ENCODE measurements at places on chromosomes 13 and 19.

DNA sequence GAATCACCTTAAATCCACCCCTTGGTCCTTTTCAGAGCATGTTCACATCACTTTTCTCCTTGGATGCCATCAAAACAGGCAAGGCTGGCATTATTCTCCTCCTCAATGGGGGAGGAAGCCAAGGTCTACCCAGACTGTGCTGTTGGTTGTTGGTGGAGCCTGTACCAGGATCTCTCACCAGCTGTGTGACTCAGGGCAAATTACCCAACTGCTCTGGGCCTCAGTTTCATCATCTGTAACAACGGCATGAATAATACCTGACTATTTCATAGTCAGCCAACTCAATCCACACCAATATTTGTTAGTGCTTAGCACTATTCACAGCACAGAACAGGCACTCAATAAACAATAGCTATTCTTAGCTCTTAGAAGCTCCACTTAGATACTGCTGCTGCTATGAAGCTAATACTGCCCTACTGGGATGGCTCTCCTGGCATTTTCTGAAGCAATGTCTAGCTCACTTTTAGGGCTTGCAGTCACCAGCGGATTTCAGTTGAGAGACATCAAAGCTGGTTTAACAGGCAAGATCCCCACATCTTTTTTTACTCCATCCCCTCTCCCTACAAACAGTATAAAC, 116.9 kb downstream of the CCNA1 start:
- DNase-seq, result no peak

- no peak for DNase-seq
Observed at GRCh38 chr13:99484473-99484872, 16.8 kb upstream of the TM9SF2 start.

- no peak for DNase-seq
Observed at GRCh38 chr13:73412933-73413332, 354.1 kb downstream of the KLF5 start.

GRCh38 chr19:47086280-47086679, 27.3 kb downstream of the ZC3H4 start:
- no peak for DNase-seq

DNA sequence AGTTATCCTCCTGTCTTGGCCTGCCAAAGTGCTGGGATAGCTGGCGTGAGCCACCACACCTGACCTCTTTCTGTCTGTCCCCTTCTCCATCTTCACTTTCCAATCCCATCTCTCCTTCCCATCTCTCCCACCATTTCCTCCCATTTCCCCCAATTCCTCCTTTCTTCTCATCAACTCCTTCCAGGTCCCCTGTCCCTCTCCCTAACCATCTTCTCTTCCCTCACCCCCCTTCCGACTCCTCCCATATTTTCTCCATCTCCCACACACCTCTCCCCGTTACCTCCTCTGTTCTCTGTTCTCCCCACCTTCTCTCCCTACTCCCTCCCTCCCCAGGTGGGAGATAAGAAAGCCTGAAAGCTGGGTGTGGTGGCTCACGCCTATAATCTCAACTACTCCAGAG, 40.6 kb downstream of the KEAP1 start:
- DNase-seq, result no peak

- no peak for DNase-seq
Observed at GRCh38 chr13:18714889-18715288, 466.7 kb downstream of the TUBA3C start.

GRCh38 chr13:45928843-45929242, 77.3 kb upstream of the SIAH3 start:
- no peak for DNase-seq

DNA sequence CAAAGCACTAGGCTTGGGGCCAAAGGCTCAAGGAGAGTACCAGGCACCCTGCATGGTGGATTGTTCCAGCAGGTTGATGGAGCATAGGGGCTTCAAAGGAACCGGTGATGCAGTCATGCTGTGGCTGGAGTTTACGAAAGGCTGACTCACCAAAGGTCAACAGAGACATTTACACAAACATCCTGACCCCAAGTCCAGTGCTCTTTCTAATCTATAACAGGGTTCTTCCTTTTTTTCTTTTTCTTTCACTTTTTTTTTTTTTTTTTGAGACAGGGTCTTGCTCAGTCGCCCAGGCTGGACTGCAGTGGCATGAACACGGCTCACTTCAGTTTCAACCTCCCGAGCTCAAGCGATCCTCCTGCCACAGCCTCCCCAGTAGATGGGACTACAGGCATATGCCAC, 35.6 kb upstream of the TPTE2 start:
- DNase-seq, result no peak

DNA sequence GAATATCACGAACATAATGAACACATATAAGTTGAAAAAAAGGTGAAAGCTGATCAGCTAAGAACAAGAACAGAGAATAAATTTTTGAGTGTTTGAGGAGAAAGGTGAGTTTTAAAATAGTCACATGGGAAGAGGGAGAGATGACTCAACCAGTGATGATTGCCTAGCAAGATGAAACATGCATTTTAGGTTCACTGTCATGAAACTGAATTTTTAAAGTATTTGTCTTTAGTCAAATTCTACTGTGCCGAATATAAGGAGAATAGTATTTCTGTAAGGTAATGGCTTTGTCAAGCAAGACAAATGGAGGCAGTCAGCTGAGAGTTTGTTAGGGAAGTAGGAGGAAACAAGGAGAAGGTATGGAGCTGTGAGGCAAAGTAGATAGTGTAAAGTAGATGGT, 2557.4 kb downstream of the PCDH9 start:
- no peak for DNase-seq

- DNase-seq, result no peak
Observed at GRCh38 chr13:90686442-90686841, 661.0 kb upstream of the MIR17HG start.

- DNase-seq, result no peak
Observed at GRCh38 chr13:77351315-77351714, 24.4 kb upstream of the MYCBP2 start.

DNA sequence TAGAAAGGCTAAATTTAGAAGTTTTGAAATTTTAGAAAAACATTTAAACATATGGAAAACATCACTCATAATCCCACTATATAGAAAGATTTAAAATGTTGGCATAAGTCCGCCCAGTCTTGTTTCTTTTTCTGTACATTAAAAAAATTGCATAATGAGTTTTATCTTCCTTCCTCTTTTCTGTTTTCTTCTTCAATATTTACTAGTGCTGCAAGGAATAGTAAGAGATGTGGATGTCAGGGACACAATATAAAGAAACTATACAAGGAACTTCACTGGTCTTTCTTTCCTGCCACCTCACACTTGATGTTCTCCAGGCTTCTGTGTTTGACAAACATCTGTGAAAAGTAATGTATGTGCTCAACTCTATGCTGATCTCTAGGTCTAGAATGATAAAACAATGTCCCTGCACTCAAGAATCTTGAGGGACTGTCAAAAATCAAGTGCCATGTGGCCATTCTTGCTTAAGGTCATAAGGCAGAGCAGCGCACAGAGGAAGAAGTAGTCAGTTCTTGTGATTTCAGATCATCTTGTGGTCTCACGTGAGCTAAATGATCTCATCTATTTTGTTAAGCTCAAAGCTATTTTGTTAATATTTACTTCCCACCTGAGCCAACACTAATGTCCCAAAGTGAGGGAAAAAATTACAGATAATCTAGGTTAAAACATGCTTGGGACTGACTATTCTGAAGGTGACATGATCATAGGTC, 186.9 kb upstream of the OBI1 start:
- DNase-seq, result no peak

GRCh38 chr13:99339230-99339721, 32.1 kb upstream of the GPR183 start:
- no peak for DNase-seq

DNA sequence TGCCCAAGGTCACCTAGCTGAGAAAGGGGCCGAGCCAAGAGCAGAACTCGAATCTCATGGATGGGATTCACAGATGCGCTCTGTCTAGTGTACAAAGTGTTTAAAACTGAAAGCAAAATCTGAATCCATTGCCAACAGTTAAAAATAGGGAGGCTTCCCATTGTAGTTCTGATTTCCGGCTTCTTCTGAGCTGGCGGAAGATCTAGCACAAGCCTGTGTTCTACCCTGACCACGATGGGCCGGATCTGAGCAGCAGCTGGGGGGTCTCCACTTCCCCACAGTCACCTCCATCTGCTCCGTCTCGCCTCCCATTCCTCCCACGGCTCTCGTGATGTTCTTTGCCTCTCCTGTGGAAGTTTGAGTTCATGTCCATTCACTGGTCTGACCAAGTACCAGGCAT, 2.4 kb downstream of the CACNG8 start:
- DNase-seq, result no peak

DNA sequence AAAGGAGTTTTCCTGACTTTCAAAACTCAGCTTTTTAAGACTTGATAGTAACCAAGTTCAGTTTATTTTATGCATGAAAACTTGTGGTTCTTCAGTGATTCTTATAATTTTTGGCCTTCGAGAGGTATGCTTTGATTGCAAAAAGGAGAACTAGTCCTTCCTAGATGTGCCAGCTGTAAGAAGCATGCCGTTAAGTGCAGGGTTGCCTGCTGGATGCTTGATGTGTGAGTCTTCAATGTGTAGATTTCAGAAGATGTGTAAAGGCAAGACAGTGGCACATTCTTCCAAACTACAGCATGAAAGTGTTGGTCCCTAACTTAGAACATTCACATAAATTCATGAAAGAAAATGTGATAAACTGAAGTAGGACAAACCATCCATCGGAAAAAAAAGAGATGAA, 532.5 kb downstream of the DCT start:
- no peak for DNase-seq

- DNase-seq, result no peak
Observed at GRCh38 chr13:53759016-53759415, 730.4 kb downstream of the OLFM4 start.

DNA sequence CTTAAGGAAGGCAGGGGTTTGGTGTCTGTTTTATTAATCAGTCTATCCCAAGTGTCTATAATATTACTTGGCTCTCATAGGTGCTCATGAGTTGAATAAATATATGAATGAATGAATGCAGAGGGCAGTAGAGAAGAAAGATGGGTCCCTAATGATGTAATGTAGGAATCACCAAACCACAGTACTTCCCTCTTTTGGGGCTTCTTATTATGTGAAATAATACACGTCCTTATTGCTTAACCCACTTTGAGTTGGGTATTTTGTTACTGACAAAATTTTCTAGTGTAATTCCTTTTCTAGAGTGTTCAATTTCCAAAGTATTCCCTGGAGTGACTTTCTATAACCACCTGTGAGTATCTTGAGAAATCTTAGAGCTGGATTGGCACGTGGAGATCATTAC, 13.2 kb downstream of the KLK5 start:
- DNase-seq, result no peak

DNA sequence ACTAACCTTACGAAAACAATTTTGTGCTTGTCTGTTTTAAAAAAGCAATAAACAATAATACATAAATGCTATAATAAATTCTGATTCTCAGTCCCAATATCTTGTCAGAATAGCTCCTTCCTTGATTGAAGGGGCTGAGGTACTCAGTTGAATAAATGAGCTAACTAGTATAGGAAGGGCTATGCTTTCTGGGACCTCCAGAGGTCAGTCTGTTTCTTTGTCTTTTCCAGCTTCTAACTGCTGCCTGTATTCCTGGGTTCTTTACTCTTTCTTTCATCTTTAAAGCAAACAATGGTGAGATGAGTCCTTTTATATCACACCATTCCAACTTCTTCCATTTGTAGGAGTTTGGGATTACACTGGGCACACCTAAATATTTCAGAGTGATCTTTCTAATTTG, 1297.0 kb upstream of the ATXN8OS start:
- no peak for DNase-seq

DNA sequence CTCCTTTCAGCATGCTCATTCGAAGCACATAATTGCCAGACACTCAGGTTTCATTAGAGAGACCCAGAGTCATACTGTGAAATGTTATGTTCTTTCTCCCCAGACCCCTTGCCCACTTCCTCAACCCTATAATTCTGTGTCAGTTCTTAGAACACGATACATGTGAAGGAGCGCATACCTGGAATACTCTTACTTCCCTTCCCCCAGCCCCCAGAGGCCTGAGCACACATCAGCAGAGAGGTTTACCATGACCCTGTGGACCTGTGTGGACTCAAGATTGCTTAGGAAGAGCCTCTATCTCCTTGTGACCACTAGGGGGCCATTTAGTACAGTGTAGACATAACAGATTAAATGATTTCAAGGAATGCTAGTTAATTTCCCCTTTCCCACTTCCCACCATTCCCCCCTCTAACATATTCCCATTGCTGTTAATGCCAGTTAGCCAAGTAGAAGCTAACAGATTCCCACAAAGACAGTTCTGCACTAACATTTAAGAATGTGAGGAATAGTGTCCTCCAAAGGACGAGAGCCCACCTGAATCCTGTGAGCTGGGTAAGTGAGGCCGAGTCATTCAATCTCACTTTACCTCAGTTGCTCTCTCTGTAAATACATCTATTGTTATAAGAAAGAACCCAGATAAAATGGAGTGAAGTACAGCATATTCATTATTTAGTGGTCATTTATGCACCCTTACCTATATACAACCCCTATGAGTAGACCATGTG, 154.2 kb upstream of the MAB21L1 start:
- DNase-seq, result no peak

DNA sequence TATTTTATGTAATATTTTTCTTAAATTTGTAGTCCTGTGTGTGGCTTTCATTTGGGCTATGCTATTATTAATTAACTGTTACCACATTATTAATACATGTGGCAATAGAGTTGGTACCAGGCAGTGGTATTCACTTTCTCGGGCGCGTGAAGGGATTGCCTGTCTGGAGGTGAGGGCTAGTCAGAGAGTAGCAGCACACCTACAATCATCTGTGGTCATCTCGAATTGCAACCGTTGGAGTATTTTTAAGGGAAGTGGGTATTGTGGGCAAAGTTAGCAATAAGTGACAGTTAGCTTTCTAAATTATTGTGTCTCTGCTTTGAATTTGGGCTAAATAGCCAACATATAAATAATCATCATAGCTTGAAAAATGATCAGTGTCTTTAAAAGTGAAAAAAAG, 20.0 kb upstream of the GPR18 start:
- DNase-seq, result no peak

- DNase-seq, result no peak
Observed at GRCh38 chr19:55284405-55285058, 735 bp downstream of the BRSK1 start.

DNA sequence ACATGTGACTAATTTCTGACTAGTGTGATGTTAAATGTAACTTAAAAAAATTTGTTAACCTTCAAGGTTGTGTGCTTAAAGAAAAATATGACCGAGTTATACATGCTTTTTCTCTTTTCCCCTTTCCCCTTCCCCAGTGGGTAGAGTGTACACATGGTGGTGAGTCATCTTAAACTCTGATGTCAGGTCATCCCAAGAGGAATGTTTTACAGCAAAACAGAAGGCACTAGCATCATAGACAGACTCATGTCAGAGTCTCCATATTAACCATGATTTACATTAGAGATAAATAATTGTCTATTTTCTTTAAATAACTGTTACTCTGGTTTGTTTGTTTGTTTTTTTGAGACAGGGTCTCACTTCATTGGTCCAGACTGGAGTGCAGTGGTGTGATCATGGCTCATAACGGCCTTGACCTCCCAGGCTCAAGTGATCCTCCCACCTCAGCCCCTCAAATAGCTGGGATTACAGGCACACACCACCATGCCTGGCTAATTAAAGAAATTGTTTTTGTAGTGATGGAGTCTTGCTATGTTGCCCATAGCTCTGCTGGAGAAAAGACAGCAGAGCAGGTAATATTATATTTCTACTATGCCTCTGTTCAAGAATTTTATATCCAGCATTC, 160.4 kb upstream of the PCDH9 start:
- DNase-seq, result no peak
